ENCODE measurements at places on chromosomes 4 and X.

- DNase-seq, result no peak
Observed at GRCh38 chrX:56763556-56764152, 34.6 kb downstream of the NBDY start.

DNA sequence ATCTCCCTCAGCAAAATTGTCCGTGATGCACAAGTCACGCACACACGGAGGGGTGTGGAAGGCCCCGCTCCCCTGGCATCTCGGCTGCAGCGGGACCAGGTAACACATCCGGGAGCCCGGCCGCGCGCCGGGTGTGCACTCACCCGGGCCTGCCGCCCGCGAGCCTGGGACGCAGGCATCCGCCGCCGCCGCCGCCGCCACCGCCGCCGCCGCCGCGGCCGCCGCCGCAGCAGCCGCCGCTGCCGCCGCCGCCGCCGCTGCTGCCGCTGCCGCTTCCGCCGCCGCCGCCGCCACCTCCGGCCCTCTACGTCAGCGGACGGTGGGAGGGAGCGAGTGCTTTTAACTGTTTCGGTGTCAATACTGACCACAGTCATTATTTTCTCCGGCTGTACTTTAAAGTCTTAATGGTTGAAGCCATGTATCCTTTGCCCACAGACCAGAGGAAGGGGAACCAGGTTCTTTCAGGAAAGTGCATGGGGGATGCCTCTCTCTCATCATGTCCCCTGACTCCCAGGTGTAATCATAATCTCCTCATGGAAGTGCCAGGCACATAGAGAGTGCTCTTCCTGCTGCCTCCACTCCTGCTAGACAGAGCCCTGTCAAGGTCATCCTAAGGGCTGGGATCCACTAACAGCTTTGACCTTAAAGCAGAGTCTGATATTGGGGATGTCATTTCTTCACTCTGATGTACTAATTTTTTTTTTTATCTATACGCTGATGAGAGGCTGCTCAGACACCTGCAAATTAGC lies 38.0 kb downstream of the MAGEE2 start:
- no peak for DNase-seq

DNA sequence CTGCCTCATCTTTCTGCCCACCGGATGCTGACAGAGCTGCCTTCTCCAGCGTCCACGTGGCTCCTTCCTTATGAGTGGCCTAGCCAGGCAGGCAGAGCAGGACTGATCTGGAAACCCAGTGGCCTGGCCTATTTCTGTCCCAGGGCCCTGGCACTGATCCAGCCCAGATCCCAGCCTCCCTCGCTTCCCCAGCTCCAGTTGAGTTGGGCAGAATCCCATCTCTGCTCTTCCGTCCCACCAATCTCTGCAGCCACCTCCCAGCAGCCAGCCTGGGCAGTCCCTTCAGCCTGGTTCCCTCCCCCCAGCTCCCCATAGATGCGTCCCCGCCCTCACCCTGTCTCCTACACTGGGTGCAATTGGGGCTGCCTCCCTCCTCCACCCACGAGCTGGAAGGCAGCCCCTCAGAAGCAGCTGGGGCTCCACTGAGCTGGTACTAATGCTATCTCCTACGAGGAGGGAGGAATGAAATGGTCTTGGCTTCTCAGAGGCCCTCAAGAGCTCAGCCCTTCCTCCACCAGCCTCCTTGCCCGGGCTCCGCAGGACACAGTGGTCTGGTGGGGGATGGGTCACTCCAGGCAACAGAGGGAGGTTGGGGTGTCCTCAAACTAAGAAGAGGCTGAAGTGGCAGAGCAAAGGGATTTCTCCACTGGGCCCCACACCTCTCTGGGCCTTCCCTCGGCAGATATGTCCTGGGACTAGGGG lies 94.2 kb downstream of the PJA1 start:
- no peak for DNase-seq

DNA sequence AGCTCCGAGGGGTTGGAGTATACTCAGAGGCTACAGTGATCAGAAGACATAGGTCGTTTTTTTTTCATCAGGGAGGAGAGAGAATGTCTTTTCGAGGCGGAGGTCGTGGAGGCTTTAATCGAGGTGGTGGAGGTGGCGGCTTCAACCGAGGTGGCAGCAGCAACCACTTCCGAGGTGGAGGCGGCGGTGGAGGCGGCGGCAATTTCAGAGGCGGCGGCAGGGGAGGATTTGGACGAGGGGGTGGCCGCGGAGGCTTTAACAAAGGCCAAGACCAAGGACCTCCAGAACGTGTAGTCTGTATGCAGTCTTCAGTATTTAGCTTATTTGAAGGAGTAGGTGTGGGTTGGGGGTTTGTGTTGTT lies 500 bp downstream of the GAR1 start:
- no peak for DNase-seq

DNA sequence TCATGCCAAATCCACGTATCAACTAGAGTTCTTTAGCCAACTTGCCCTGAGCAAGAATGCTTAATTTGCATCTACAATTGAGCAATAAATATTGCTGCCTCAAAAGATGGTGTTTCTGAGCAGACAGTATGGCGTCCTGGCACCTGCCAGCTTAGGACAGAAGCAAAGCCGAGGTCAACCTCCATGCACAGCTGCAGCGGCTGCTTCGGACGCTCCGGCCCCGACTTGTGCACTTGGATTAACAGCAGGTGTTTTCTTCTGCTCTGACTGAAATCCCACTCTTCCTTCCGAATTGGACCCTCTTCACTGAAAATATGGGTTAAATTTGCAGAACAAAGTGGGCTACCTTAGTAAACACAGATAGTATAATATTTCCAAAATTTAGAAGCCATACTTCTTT lies 215.2 kb upstream of the ETNPPL start:
- DNase-seq, result no peak

- DNase-seq, result no peak
Observed at GRCh38 chr4:21041708-21042107, 341.4 kb downstream of the PACRGL start.

DNA sequence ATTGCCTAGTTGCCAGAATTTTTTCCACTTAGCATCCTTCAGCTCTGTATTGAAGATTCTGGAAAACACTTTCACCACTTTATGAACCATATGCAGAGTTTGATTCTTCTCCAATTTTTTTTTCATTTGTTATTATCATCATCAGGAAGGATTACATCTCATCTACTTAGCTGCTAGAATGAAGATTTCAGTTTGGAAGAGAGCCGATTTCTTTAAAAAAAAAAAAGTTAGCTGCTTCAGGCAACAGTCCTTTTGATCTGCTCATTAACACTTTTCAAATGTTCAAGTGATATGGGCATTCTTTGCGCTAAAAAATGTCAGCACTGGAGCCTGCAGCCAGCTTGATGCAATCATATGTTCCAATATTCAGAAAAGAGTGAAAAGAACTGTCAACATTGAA lies 76.2 kb downstream of the ANTXR2 start:
- no peak for DNase-seq

GRCh38 chr4:121242188-121242750 lies 78.1 kb upstream of the TNIP3 start:
- DNase-seq, result no peak

DNA sequence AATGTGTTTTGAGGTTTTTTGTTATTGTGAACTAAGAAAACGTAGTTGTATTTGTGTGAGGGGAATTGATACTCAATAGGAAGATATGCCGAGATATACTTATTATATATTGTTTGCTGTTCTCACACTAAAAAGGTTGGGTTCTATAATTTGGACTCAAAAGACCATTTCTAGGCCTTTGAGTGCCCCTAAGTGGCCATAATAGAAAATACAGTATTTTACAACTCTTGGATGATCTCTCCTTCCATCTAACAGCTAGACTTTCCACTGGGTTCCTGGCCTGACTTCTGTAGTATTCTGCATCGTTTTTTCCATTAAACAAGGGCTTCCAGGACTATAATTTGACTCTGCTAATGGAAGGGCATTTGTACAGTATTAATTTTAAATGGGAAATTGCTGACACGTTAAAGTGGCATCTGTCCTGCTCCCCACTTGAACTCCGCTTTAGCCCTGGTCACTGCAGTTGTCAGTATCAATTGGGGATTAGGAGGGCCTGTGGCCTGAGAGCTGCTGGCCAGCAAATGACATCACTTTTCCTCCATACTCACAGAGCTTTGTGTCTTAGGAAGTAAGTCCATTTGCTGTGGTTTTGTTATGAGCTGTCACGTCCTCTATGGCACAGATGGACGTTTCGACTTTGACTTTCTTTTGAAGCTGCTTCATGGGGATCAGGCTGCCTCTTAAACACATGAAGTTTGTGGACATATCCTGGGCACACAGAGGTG lies 176.9 kb downstream of the SLIT2 start:
- DNase-seq, result no peak

DNA sequence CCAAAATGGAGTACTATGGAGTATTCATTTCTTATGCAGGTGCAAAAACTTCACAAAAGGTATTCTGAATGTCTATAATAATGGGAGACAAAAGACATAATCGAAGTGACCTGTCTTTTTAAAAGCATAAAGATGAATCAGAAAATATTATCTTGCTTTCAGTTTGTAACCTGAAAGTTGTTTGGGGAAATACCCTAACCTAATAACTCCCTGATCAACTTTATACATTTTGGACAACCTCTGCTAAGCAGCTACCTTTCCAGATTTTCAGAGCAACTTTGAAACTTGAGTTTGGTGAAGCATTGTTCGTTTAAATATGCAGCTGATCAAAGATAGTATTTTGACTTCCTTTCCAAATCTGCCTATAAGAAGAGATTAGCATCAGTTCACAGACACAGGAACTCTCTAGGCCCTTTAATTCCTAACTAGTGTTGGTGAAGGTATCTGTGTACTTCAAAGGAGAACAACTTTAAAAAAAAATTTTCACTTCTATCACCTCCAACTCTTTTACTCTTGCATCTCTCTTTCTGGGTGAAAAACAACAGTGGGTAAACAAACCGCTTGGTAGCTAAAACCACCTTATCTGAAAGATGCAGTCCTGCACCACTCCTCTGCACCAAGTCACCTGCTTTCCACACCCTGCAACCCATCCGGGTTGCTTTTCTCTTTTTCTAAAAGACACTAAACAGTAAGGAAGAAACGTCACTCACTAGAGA lies 26.5 kb downstream of the CD40LG start:
- DNase-seq, result no peak

DNA sequence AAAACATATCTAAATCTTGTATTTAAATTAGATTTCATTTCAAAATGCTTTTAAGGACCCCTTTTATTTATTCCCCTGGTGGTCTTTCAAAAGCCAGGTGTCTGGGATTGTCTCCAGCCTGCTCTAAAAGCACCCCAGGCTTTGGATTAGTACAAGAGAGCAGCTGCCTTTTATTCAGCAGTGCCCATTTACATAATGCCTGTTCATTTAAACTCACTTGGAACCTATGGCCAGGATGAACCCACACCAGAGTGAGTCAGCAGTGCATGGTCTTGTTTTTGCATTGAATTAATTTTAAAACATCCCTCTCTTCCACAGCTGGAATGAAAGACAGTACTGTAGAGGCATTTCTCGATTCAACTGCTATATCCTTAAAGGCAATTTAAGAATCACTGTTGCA lies 64.1 kb upstream of the TENM3 start:
- peak; percentile 17 for DNase-seq

DNA sequence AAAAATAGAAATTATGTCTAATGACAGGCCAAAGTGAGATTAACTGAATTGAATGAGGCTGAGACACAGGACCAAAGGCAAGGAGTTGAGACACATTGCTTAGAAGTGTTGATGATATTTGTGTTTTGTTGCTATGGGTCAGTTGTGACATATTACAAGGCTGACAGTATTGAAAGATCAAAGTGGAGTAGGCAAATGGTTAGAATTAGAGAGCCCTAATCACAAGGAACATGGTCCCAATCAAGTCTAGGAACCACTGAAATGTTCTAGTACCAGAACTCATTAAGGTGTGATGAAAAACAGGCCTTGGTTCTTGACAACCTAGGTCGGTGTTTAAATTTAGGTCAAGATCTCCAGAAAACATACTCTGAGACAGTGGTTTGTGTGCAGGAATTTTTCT lies 896.3 kb upstream of the HS3ST1 start:
- DNase-seq, result no peak

- DNase-seq, result no peak
Observed at GRCh38 chrX:133590703-133591505, 175.6 kb upstream of the GPC4 start.

DNA sequence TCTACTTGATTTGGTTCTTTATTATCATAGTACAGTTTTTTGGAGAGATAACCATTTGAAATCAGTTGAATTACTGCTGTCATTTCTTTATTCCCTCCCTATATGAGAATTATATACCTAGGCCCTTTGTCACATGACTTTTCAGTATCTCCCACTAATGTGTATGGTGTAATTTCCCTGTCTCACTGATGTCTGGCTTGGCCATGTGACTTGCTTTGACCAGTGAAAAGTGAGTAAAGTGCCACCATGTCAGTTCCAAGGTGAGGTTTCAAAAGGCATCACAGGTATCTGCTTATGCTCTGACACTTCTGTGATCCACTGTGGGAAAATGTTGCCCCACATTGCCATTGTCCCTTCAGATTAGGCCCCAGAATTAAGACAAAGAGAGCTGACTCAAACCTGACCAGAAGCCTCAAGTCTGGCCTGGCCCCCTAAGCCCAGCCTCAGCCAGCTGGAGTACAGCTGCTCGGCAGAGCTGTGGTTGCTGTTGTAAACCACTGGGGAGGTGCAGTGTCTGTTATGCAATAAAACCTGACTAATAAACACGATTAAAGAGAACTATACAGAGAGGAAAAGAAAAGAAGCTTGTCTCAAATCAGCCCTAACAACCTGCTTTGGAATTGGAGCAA lies 27.5 kb downstream of the SETD7 start:
- no peak for DNase-seq

DNA sequence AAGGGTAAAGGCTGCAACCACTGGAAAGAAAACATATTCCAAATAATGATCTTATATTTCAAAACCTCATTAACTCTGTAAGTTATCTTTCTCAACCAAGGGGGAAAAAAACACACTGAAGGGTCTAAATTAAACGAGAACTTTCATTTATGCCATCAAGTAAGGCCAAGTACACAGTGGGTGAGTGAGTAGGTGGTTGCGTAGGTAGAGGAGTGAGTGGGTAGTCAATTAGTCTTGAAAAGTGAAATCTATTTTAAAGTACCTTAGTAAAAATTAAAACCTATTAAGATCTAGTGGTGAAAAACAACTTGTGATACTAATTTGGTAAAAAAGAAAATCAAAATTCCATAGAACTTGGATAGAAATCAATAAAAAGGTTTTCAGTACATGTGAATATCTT lies 3.5 kb downstream of the CASK start:
- no peak for DNase-seq

DNA sequence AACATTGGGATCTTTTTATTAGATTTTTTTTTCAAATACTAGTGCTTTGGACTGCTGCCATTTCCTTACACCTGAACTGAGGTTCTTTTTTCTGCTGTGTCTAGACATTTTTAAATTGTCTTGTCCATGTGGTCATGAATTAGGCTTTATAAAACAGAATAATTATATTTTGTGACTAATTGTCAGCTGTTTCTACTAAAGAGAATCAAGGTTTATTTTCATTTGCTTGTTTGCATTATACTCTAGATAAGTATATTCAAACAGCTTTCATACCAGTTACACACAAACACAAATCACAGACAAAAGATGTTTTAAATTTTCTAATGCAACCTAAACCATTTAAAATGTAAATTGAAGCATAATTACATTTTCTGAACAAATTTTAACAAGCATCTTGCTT lies 194.7 kb downstream of the GALNTL6 start:
- no peak for DNase-seq

GRCh38 chr4:99665983-99666382 lies 8.4 kb upstream of the C4orf54 start:
- no peak for DNase-seq
